ENCODE measurements at places on chromosomes 7 and 10.

GRCh38 chr7:139990142-139990535 is 72.6 kb downstream of the PARP12 start:
- DNase-seq, result no peak

- DNase-seq, result no peak
These were observed 78.5 kb downstream of the GRID1 start for GRCh38 chr10:86287966-86288579.

- DNase-seq, result no peak
These were observed 196.4 kb downstream of the EVX1 start for GRCh38 chr7:27438881-27439589.

DNA sequence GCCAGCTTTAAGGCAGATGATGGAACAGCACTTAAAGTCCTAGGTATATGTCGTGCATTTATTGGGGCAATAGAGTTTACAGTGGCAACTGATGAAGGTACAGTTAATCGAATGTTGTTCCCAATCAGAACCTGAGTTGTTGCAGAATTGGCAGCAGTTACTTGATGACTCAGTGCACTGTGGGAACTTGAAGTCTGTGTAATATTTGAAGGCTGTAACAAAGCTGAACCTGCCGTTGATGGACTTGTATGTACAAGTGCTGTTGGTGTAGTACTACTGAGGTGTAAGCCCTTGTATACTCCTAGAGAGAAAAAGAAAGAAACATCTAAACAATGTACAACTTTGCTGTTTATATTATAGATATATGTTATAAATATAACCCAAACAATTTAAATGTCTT is 75.3 kb downstream of the EPC1 start:
- no peak for DNase-seq

DNA sequence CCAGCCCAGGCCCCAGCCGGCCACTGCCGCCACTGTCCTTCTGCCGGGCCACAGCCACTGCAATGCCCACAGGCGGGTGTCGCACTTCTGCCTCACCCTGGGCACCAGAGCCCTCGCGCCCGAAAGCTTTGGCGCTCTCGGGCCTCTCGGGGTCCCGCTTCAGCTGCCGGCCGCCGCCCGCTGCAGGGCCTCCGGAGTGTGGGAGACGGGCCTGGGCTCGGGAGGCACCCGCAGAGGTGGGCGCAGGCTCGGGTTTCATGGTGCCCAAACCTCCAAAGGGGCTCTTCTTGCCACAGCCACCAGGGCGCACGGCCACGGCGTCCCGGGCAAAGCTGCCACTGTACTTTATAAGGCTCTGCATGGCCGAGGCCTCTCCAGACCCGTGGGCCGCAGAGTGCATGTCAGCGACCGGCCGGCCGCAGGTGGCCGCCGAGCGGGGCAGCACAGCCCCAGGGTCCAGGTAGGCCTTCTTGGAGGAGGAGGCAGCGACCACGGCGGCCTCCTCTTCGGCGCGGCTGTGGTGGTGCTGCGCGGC is 35.9 kb downstream of the TNRC18 start:
- DNase-seq, result no peak

DNA sequence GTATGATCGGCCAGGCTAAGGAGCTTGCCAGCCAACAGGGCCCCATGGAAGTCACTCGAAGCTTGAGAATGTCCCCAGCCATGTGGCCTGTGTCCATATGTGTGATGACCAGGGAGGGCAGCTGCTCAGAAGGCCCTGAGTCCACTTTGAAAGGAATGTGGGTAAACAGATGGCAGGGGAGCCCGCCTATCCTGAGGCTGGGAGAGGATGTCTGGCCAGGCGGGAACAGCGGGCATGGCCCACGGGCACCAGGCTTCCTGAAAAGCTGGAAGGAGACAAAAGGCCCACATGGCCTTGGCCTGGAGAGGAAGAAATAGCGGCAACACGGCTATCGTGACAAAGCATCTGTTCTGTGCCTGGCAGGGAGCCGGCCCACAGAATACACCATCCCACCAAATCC is 137.9 kb upstream of the PPIF start:
- no peak for DNase-seq

DNA sequence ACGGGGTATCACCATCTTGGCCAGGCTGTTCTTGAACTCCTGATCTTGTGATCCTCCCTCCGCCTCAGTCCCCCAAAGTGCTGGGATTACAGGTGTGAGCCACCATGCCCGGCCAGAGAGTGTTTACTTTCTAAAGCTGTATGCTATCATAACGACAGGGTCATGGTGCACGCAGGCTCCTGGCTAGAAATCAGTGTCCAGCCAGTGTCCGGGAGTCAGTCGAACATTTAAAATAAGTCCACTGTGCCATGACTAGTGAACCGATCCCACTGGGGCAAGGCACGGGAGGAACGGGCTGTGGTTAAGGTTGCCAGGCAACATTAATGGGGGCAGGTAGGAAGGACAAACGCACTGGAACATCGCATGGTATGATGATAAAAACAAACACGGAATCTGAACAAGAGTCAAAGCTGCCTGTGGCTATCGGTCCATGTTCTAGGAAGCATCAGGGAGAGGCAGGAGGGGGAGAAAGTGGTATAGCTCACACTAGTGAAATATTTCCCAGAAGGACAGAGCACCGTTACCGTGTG is 89.0 kb upstream of the SEPHS1 start:
- no peak for DNase-seq

- DNase-seq, result no peak
These were observed 253.2 kb downstream of the POLR1F start for GRCh38 chr7:19455623-19456022.

GRCh38 chr7:929311-929711 is 25.2 kb downstream of the ADAP1 start:
- DNase-seq, result no peak

DNA sequence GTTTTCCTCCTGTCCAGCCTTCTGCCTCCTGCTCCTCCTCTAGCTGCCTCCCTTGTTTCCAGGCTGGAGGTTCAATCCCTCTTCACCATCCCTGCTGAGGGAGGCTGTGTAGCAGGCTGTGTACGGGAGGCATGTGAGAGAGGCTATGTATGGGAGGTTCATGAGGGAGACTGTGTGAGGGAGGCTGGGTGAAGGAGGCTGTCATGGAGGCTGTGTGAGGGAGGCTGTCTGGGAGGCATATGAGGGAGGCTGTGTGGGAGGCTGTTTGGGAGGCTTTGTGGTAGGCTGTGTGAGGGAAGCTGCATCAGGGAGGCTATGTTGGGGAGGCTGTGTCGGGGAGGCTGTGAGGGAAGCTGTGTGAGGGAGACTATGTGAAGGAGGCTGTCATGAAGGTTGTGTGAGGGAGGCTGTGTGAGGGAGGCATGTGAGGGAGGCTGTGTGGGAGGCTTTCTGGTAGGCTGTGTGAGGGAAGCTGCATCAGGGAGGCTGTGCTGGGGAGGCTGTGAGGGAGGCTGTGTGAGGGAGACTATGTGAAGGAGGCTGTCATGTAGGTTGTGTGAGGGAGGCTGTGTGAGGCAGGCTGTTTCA is 123.7 kb upstream of the RNF32 start:
- no peak for DNase-seq

- DNase-seq, result no peak
These were observed 10.8 kb downstream of the UNCX start for GRCh38 chr7:1243290-1243963.

GRCh38 chr10:23341004-23341403 is 3.6 kb downstream of the C10orf67 start:
- DNase-seq, result no peak

DNA sequence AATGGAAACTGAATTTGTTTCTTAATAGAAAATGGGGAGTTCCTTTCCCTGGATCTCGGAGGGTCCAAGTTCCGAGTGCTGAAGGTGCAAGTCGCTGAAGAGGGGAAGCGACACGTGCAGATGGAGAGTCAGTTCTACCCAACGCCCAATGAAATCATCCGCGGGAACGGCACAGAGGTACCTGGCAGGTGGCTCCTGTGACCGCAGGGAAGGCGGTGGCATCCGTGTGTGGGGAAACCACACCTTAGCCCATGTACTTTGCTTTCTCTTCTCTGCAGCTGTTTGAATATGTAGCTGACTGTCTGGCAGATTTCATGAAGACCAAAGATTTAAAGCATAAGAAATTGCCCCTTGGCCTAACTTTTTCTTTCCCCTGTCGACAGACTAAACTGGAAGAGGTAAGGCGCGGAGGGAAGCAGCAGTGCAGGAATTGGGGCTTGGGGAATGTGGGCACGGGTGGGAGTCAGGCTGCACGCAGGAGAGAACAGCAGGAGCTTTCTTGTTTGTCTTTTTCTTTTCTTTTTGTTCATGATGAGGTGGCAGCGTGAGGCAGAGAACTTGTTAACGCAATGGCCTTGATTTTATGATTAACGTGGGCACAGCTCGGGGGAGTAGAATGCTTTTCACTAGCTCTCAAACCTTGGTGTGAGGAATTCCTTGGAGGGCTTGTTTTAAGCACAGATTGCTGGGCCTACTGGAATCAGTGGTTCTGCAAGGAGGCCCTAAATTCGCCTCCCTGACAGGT is 12.8 kb downstream of the HKDC1 start:
- DNase-seq, result no peak

DNA sequence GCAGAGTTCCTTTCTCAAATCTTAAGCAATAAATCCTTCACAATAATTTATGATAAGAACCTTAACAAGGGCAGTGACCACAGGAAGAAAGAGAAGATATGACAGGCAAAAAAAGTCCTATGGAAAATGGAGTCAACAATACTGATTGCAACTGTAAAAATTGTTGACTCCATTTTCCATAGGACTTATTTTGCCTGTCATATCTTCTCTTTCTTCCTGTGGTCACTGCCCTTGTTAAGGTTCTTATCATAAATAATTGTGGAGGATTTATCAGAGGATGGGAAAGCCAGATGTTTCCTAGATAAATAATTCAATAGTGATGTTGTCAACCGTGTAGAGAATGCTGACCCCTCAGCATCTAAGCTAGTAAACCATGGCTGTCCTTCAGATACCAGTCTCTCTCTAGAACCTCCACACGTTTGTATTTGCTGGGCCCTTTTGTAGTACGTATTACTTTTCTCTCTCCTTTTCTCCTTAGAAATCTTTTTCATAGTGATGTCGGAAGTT is 172.6 kb upstream of the BET1 start:
- DNase-seq, result no peak

- DNase-seq, result no peak
These were observed 382 bp upstream of the MBLAC1 start for GRCh38 chr7:100126239-100126930.

GRCh38 chr7:158894825-158895224 is 38.5 kb downstream of the DYNC2I1 start:
- DNase-seq, result no peak

DNA sequence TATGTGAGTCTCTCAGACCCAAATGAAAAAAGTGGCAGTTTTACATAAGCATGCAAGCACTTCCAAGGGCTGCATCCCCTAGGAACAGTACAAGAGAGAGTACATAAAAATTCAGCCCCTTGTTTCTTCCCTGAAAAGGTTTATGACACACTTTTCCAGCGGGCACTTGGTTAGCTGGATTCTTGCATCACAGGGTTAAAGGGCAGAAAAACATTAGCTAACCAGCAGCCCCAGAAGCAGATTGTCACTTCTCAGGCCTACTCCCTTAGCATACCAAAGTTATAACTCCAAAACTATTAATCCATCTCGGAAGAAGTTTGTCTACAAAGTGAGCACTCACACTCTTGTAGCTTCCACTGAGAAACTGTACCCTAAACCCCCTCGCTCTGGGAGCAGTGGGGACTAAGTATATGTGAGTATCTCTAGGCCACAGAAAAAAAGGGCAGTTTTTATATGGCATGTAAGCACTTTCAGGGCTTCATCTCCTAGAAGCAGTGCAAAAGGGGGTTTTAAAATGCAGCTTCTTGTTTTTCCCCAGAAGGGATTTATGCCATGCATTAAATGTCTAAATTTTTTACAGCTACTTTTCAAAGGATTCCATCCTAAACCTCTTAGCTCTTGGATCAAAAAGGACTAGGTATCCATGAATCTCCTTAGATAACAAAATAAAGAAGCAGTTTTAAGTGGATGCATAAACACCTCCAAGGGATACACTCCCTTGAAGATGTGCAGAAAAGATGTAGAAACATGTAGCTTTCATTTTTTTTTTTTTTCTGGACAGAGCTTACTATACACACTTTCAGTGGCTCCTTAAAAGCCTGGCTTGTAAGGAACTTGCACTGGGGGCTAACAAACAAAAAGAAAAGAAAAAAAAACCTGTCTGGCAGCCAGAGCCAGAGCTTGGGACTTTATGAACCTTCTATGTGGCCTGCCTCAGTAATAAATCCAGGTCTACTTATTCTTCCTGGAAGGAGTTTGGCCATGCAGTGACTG is 956.7 kb downstream of the CCSER2 start:
- no peak for DNase-seq

- no peak for DNase-seq
These were observed 34.0 kb upstream of the JCAD start for GRCh38 chr10:30093303-30093950.

- DNase-seq, result no peak
These were observed 13.7 kb downstream of the COPG2 start for GRCh38 chr7:130654850-130655249.

DNA sequence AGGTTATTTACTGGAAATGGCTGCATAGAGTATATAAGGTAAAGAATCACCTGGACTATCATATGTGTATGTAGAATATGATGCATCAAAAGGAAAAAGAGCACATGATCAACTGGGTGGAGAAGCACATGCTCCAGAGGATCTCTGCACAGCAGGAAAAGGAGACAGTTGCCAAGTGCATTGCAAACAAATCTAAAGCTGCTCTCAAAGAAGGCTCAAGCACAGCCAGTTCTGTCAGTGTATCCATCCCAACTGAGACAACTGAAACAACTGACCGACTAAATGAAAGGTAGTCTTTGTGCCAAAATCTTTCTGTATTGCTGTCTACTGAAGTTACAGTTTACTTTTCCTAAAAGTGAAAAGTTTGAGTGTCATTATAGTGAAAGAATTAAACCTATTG is 83.2 kb upstream of the SGCE start:
- DNase-seq, result no peak

DNA sequence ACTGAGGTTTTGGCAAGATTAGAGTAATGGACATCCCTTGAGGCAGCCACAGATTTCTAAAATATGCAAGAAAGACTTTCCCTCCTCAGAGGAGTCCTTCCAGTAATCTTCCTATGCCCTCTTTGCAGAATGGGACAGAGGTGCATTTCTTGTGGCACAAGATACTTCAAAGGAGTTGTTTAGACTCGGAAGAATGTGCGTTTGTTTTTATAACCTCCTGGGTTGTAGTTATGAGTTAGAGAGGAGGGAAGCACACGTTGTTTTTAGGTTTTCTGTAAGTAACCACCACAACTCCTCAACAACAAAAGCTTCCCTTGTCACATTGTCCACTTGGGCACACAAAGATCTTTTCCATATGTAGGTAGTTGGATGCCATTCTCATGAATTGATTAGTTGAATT is 78.1 kb upstream of the GLI3 start:
- no peak for DNase-seq

GRCh38 chr7:23394488-23395171 is 75.7 kb downstream of the IGF2BP3 start:
- DNase-seq, result no peak

GRCh38 chr7:24920451-24921361 is 59.3 kb downstream of the OSBPL3 start:
- DNase-seq, result no peak
